Hematopoietic multipotent progenitor cell treated with erythropoietin and hydrocortisone succinate and interleukin-3 and kit ligand, for 8 days (in vitro differentiated cells): ENCODE measurements at places on chromosomes 6 and 20.
A peak's percentile ranks its signal among the peaks of the same experiment; 100 is the strongest.

DNA sequence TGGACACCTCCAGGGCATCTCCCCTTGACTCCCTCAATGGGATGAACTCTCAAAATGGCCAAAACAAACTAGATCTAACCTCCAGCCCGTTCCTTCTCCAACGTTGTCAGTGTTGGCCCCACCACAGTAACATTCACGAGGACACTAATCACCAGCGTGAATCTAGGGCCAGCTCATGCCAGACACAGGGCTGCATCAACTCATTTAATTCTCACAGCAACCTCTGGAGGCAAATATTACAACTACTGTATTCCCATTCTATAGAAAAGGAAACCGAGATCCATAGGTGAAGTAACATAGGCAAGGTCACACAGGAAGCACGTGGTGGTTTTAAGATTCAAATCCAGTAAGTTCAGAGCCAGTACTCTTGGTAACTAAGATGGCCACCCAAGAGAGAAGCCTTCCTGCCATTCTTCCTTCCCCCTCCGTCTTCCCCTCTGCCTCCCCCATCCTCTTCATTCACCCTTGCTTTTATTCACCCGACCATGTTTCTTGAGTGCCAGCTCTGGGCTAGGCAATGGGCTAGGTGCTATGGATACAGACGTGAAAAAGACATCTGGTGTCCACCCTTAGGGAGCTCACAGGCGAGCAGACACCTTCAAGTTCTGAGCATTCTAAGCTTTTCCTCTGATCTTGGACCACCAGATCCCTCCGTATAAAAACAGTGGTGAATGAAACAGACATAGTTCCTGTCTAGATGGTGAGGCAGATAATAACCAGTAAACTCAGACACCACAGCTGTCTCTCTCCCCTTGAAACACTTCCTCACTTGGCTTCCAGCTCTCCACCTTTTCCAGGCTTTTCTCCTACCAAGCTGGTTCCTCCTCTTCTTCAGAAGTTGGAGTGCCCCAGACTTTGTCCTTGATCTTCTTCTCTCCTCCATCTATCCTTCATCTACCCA, 9.6 kb downstream of the CCM2L start:
- no peak for DNase-seq

DNA sequence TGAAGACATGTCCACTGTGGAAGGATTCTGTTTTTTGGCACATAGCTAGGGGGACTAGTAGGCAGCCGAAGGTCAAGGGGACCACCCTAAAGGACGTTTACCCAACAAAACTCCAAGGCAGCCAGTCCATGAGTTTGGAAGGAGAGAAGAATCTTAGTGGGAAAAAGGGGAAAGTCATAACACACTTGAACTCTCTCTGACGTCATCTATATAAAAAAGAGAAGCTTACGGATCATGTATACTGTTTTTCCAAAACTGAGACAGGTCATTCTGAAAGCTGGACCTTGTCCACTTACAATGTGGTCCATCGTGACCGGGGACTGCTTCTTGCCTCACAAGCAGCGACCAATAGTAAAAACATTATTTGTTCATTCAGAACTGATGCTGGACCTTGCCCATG, 95.5 kb downstream of the MBOAT1 start:
- no peak for DNase-seq

GRCh38 chr20:34713194-34713943, 9.2 kb downstream of the TP53INP2 start:
- peak; percentile 99 for DNase-seq

DNA sequence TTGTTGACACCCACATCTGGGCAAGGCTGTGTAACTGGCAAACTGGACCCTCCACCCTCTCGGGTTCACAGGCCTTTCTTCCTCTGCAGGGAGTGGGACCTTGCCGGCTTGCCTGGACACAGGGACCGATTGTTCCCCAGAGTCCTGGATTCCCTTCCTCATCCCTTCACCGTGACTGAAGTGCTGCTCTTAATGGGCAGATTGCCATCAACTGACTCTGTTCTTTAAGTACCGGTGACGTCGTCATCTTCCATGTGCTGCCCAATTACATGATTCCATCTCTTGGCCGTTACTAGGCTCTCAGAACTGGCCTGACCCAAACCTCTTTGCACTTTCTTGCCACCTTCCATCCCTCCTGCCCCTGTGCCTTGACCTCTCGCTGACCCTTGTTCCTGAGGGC, 85.4 kb downstream of the EYA4 start:
- no peak for DNase-seq

DNA sequence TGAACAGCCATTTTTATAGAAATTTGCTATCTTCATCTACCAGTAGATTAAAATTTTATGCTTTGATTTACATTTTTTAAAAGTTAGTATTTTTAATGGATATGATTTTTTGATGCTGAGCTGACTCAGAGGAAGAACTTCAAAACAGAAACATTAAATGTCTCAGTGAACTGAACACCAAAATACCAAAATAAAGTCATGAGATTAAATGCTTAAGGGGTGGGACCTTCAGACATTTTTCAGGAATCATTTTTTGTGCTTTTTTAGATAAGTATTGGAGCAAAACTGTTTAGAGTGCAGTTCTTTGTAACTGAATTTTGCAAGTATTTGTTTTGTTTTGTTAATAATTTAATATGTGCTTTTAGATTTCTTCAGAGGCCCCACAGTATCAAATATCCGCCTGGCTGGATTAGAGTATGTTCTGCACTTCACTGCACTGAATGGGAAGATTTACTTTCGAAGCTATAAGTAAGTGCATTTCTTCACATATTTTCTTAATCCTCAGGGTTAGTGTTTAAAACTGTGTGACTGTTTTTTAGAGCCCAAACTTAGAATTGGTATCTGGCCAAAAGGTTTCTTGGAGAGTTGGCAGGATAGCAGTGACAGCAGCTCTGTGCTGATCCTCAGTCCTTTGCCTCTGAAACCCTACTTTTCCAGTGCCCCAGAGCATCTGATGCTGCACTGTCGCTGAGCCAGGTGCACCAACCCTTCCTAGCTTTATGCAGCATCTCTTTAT, 33.7 kb downstream of the RPF2 start:
- no peak for DNase-seq

DNA sequence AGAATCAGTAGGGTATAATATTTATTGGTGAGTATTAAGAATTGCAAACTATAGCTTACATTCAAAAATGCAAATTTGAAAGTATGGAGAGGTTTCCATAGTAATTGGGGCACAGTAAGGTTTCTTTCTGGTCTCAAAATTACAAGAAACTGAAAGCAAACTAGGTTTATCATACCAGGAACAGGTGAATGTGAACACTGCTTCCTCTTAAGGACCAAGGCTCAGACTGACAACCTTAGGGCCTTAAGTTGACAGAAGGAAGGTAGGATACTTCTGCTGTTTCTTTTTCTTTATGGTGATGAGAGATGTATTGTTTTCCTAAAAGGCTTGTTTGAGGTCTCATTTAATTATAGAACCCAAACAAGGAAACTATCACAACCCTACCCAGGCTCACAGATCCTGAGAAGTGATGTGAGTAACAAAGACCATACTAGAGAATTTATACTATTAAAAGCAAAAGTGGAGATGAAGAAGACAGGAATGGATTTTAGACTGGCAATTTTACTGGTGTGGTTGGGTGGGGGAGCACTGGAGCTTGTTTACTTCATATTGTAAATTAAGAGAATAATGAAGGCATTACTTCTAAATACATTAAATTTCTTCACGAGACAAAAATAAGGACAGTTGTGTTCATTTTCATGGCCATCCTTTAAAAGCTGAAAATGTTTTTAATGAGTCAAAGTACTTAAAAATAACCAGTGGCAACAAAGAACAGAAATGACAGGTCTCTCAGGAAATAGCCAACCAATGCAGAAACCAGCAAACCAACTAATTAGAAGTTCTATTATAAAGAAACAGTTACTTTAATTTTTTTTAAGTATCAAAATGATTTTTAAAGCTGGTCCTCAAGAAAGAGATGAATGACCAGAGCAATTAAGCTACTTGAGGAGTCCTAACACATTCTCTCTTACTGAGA, 21.3 kb downstream of the STAU1 start:
- no peak for DNase-seq

DNA sequence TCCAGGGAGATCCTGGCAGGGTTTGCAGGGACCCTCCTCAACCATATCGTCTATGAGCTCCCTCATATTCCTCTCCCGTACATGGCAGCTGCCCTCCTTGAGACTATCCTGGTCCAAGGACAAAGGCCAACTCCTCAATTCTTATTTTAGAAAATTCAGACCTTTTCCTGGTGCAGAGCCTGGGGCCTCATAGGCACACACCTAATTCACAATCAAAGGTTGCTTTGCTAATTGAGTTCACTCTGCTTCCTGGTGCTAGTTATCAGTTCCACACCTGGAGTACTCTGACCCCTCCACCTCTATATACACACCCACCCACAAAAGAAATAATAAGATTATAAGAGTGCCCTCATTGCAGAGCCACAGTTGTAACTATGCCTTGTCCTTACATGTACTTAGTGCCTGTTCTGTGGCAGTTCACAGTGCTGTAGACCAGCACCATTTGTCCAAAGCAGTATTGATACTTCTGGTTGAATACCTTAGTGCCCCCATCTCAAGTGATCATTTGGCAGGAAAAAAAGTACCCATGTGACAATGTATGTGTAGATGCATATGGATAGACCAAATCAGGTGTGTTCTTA, 38.7 kb downstream of the GSS start:
- no peak for DNase-seq

- no peak for DNase-seq
These were observed 217.3 kb downstream of the ERMARD start for GRCh38 chr6:169968541-169969270.

GRCh38 chr6:118383924-118384323, 164.2 kb upstream of the PLN start:
- DNase-seq = no peak
